ENCODE measurements at places on chromosomes 2 and 18.
A peak's percentile ranks its signal among the peaks of the same experiment; 100 is the strongest.

GRCh38 chr2:191931329-191931728 is 84.4 kb upstream of the CAVIN2 start:
- no peak for DNase-seq

GRCh38 chr18:69259282-69259681 is 141.4 kb upstream of the DOK6 start:
- DNase-seq = no peak

DNA sequence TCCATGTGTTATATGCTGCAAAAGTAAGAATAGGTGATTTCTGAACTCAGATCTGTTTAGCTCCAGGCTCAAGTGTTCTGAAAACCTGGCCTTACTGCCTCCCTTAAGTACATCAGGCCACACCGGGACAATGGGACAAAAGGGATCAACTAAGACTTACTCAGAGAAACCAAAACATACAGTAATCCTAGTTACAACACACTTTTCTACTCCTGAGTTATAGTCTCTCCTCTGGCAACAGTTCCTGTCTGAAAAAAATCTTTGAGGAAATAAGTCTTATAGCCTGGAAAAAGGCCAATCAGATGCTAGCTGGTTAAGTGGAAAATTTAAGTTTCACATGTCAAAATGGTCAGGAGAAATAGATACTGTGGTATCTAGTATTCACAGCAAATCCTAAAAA is 5.6 kb downstream of the METTL5 start:
- DNase-seq = peak; percentile 76

GRCh38 chr2:211138551-211138950 is 582.2 kb downstream of the CPS1 start:
- no peak for DNase-seq

GRCh38 chr2:85255456-85255812 is 72.4 kb downstream of the TGOLN2 start:
- DNase-seq = no peak

GRCh38 chr2:218387369-218388194 is 5.5 kb downstream of the SLC11A1 start:
- DNase-seq = peak; percentile 79

- DNase-seq = no peak
These were observed 249.7 kb downstream of the PTGR3 start for GRCh38 chr18:74959216-74959615.

- DNase-seq = peak; percentile 71
These were observed 58.8 kb downstream of the RNF152 start for GRCh38 chr18:61833978-61834377.

DNA sequence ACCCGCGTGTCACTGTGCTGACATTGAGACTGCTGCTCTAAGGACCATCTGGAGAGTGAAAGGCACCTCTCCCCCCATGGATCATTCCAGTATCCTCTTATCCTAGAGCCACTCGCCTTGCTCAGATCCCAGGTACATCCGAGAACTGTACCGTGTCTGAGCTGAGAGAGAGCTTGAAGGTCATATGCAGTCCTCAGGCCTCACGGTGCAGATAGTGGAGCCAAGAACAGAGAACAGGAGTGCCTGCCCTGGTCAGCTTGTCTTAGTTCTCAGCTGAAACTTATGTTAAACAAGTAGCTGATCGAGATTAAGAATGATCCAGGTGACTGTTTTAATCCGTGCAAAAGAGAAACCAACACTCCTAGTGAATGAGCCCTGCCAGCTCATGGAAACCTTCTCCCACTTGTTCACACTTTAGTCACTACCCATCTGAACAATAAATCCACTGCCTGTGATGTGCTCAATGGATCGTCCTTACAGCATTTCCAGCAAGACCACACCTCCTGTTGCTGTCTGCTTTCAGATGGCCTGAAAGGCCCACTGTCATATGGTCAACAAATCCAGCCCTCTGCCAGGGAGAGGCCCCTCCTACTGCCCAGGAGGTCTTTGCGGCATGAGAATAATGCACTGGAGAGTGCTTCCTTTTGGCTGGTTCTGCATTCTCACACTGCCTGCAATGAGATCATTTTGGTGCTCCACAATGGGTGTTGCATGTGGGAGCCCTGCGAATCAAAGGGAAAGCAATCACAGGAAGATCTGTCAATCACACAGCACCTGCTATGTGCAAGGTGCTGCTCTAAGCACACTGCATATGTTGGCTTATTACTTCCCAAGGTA is 43.7 kb upstream of the APCDD1 start:
- DNase-seq = no peak

DNA sequence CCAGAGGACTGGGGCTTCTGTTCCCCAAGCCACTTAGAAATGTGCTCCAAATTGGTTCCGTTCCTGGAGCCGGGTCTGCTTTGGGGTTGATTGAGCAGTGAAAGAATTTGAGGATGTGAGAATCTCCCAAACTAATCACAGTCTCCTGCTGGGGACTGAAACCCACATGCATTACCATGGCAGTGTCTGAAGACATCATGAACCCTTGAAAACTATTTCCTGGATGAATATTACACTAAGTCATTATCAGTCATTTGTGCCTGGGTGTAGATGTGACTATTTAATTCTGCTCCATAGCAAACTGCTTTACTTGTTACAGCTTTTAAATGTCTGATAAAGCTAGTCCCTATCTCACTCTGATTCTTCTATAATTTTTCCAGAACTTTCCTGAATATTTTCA is 27.6 kb downstream of the SPP2 start:
- DNase-seq = no peak

DNA sequence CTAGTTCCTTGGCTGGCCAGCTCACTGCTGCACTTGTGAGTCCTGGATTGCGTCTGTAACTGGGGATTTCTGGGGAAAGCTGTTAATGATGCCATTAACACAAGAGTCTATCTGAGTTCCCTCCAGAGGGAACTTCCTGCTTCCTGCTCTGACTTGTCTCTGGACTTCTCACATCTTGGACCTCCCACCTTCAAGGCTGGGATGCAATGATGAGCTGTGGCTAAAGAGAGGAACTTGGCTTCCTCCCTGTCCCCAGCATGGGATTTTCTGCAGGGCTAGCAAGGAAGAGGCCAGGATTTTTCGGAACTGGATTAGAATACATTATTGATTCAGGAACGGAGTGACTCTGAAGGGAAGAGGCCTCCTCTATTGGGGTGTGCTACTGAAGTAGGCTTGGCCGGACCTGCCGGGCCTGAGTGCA is 155.5 kb downstream of the CLIP4 start:
- DNase-seq = no peak

- DNase-seq = peak; percentile 28
These were observed 139.9 kb upstream of the DNMT3A start for GRCh38 chr2:25481381-25482300.

DNA sequence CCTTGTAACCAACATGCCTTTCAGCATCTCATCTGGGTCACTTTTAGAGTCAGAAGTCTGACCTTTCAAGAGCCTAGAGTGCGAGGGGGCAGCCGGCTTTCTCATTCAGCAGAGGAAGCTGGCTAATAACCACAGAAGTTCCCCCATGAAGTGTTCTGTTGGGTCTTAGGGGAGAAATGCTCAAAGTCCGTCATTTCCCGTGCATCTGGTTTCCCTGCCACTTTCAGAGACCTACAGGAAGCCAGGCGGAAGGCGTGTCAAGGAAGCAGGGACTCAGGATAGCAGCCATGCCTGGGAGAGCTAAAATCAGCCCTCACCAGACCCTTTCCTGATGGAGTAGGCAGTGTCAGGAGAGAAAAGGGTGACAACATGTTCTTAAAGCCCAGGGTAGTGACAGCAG is 301.8 kb upstream of the ID2 start:
- no peak for DNase-seq

- no peak for DNase-seq
These were observed 22.9 kb downstream of the COLEC12 start for GRCh38 chr18:477565-477964.

- DNase-seq = peak; percentile 45
These were observed 348.6 kb downstream of the ANAPC1 start for GRCh38 chr2:111535404-111535803.

GRCh38 chr2:127047716-127048617 is 59.0 kb downstream of the BIN1 start:
- DNase-seq = no peak

DNA sequence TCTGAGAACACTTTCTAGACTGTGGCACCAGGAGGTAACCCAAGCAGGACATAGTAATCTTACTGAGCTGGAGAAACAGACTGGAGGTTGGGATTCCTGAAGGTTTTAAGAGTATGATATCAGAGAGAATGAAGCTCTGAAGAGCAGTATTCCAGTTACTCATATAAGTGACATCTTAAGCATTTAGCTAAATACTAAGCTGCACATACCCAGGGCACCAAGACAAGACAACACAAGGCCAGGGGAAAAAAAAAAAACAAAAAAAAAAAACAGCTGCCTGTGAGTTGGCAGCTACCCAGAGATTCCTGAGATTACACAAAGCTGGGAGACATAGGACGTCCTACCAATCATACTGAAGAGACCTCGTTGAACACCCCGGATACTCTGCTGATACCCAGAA is 175.8 kb downstream of the SRBD1 start:
- DNase-seq = peak; percentile 34

DNA sequence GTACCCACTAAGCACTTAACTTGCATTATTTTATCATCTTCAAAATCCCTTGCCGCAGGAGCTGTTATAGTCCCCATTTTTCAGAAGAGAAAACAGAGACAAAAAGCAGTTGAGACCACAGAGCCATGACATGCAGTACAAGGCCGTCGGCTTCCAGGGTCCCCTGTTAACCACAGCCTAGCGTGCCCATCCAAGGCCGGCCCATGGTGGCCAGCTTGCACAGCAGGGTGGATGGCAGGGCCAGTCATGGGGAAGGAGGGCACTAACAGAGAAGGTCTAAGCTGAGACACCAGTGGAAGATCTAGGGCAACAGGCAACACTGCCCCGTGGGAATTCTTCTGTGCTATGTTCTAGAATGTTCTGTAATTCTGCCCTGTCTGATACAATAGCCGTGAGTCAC is 192.6 kb upstream of the ID2 start:
- no peak for DNase-seq

DNA sequence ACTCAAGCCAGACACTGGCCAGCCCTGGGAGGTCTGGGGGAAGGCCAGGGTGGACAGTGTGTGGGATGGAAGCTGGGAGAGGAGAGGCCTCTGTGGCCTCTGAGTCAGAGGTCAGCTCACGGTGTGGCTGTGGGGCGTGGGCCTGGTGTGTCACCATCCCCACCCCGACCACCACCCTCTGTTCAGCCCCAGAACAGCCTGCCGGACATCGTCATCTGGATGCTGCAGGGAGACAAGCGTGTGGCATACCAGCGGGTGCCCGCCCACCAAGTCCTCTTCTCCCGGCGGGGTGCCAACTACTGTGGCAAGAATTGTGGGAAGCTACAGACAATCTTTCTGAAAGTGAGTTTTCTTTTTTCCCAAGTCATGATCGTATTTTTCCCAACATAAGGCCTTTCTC is 110.5 kb downstream of the DYSF start:
- DNase-seq = no peak

- peak; percentile 77 for DNase-seq
These were observed 13.1 kb downstream of the DAW1 start for GRCh38 chr2:227884511-227884947.

- no peak for DNase-seq
These were observed 5.5 kb downstream of the TMEM37 start for GRCh38 chr2:119436993-119437772.

GRCh38 chr2:150450765-150451164 is 36.7 kb downstream of the RND3 start:
- peak; percentile 38 for DNase-seq

DNA sequence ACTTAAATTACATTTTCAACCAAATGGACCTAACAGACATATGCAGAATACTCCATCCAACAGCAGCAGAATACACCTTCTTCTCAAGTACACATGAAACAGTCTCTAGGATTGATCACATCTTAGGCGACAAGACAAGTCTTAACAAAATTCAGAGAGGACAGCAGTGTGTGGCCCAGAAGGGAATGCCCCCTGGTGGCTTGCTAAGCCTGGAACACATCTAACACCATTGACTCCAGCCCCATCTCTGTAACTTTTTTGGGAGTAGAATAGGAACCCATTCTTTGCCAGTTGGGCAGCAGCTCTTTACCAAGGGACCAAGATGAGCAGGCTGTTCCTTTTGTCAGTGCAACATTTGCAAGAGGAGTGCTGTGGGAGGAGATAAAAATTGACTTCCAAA is 249.9 kb downstream of the PLCL1 start:
- DNase-seq = peak; percentile 44

- DNase-seq = no peak
These were observed 38.8 kb upstream of the SP3 start for GRCh38 chr2:174003720-174004695.

DNA sequence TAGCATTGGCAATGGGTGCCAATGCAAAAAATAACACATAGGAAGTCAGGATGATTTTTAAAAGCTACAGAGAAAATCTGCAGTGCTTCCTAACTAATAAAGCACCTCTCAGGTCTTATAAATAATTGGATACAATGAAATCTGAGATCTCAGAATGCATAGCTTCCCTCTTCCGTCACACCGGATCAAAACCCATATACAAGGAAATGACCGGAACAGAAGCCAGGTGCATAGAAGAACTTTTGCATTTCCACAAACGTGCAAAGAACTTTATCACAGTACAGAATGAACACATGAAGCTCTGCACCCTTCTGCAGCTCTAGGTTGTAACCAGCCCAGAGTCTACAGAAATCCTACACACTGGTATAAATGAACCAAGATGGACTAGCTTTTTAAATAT is 145.4 kb downstream of the TCF4 start:
- no peak for DNase-seq

DNA sequence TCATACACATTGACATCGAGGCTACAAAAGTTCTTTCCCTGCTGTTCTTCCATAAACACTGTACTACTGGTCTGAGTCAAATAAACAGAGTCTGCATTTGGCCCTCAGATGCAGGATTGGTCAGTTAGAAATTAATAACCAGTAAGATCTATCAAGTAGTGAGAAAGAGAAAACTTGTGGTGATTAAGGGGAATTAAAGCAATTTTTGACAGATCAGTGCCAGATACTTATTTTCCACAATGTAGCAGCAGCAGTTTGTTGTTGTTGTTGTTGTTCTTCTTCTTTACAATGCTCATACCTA is 85.0 kb downstream of the IKZF2 start:
- no peak for DNase-seq

GRCh38 chr18:80246445-80247392 is 595 bp downstream of the PARD6G start:
- DNase-seq = no peak

DNA sequence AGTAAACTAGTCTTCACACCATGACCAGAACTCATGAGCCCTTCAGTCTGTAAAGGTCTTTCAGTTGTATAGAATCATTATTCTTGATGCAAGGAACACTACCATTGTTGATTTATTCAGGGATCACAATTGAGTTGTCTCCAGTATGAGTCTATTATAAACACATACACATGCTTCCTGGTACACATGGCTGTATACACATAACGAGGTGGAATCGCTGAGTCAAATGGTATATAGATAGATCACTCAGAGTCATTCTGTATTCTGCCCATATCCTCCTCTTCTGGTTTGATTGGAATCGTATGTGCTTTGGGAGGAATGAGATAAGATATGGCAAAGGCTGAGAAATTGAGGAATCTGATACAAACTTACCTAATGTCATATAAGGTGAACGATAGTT is 216.0 kb downstream of the UBE2E3 start:
- no peak for DNase-seq

- DNase-seq = no peak
These were observed 479.1 kb downstream of the SPAG16 start for GRCh38 chr2:213763354-213763753.

GRCh38 chr2:218898109-218898878 is 17.6 kb downstream of the WNT10A start:
- peak; percentile 51 for DNase-seq

- peak; percentile 36 for DNase-seq
These were observed 35.7 kb downstream of the CELF4 start for GRCh38 chr18:37529863-37530262.

- DNase-seq = no peak
These were observed 2167.3 kb upstream of the CELF4 start for GRCh38 chr18:39732918-39733317.

GRCh38 chr2:182558564-182558963 is 131.7 kb upstream of the PDE1A start:
- DNase-seq = no peak
